ENCODE measurements at places on chromosomes 7 and 10. TPM values are rescaled to one million over a fixed set of nuclear protein-coding genes. Genes with fewer than 3 reads are reported as not detected.

Gene NKX1-2
- total RNA-seq: 0.59 TPM

Gene PCLO
- total RNA-seq: 17.4 TPM

Gene GPR15LG
- not detected for total RNA-seq

Gene CALHM1
- total RNA-seq: not detected

Gene OR9A2
- not detected for total RNA-seq

Gene STEAP4
- total RNA-seq: not detected

Gene NAT16
- 2.4 TPM for total RNA-seq

DNA sequence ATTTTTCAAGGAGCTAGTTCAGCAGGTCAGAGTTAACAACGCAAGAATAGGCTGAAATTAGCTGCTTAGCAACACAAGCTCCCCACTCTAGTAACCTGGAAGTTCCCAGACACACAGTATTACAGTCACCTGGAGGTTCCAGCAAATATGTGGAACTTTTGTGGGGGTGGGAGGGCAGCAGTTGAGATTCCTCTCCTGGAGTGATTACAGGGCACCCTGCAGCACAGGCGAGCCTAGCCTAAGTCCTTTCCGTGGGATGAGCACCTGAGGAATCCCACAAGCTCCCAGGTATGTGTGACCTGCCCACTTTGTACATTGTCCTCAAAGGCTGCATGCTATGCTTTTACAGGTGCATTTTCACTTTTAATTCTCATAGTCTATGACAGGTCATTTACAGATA lies 13.6 kb downstream of the TPK1 start:
- DNase-seq: no peak

GRCh38 chr10:5460468-5461202 lies 38.7 kb downstream of the CALML5 start:
- DNase-seq: no peak

DNA sequence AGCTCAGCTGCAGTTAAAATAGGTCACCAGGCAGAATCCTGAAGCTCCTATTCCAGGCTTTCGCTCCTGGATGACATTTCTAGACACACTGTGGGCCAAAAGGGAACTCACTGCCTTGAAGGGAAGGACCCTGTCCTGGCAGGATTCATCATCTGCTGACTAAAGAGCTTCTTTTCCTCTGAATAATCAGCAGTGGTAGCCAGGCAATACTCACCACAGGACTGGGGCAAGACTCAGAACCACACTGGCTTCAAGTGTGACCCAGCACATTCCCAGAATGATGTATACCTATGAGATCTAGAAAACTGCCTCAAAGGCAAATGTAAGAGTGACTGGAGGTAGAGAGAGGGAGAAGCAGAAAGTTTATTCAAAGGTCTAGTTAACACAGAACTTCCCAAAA lies 29.5 kb upstream of the EBF3 start:
- DNase-seq: no peak

GRCh38 chr10:132614431-132615340 lies 77.1 kb downstream of the INPP5A start:
- DNase-seq: no peak

DNA sequence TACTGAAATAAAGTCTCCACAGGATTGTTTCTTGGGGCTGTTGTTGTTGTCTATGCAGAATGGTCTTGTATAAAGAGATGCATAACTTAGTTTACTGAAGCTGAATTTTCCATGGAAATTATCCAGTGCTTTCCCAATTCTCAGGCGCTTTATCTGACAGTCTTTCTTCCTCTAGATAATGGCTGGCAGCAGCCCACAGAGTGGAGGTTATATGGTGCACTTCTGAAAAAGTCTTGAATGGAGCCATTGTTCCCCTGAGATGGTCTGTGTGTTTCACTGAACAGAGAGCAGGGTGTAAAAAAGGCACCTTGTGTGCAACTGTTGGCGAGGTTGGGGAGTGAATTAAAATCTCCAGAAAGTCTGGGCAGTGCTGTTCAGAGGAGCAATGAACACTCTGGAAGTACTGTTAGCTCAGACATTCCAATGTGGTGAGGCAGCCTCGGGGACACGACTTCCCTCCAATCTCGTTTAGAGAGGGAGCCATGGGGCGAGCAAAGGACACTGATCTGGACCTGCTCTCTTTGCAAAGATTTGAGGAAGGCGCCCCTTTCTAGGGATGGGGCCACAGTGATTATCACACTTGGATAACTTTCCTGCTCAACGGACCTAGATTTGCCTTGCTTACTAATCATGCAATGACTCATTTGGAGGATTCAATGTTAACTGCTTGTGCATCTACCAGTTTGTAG lies 2.0 kb upstream of the PLCE1 start:
- no peak for DNase-seq

DNA sequence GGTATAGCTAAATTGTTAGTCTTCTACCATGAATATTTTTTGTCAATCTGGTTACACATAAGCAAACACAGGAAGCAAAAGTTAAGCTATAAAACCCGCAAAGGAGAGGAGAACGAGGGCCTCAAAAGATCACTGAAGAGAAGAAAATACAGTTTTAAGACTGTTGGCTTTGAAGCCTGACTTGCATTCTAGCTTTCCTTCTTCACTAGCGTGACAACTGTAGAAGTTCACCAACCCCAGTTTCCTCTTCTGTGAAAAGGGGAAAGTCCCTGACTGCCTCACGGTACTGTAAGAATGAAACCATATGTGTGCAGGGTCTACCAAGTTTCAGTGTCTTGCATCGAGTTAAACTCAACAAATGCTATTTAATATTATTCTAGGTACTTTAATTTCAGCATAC lies 7.5 kb upstream of the LRRN3 start:
- DNase-seq: no peak

DNA sequence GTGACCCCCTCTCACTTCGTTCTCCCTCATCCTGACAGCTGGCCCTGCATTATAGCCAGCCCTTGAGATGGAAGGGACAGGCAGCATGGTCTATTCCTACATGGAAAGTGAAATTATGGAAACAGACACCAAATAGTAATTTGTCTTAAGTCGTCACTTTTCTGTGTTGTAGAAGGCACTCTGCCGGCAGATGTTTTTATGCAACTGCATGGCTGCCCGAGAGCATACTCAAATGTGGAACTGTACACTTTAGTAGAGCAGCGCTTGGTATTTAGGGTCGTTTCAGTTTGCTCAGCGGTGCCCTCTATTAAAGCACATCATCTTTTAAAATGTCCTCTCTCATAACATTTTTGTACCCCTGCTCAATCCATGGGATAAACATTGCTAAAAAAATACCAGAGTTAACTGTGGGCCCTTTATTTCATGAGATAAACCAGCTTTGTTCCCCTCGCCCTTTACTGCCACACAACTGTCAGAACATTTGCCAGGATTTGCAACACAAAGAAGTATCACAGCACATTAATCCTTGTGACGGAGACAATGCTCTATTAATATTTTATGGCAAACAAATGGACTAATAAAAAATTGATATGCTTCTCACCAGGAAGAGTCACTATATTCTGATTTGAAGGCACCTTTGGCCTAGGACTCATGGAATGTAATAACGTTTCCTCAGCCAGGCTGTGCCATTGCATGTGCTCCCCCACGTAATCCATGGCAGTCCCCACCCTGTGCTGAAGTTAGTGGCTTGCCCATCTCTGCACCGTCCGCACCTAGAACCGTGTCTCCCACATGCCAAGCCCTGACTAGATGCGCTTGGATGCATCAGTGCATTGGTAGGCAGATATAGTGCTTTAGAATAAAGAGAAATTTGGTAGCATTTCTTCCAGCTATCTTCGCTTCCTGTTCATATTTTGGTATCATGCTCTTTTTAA lies 221.3 kb downstream of the PAXIP1 start:
- DNase-seq: no peak

GRCh38 chr10:5282137-5282536 lies 82.6 kb upstream of the UCN3 start:
- DNase-seq: no peak

GRCh38 chr10:100623521-100624230 lies 87.9 kb downstream of the HIF1AN start:
- no peak for DNase-seq

GRCh38 chr7:44391171-44391570 lies 65.8 kb upstream of the CAMK2B start:
- no peak for DNase-seq

DNA sequence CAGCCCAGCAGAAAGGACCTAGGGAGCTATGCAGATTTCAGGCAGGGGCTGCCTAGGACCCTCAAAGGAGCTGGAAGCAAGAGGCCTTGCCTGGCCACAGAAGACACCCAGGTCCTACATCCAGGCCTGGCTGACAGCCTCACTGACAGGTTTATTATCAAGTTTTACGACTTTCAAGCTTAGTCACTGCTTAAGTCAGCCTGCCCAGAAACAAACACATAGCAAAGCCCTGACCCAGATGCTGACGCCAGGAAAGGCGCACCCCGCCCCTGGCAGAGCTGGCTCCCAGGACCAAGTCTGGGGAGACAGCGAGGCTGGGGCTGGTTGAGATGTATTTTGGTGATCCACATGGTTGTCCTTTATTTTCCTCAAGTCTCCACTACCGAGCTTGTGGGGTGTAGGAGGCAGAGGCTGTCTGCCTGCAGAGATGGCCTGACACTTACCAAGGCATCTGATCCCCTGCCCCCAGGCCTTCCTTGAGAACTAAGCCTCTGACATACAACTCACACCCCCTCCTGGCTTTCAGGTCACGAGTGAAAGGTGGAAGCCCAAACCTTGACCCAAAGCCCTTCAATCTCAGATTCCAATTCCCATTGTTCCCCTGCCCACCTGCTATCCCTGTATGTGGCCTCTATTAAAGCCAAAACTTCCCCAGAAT lies 80.7 kb upstream of the EMX2 start:
- no peak for DNase-seq

- peak; percentile 83 for DNase-seq
Measured at GRCh38 chr7:44072364-44073231, 7.2 kb upstream of the PGAM2 start.

Measured in glutamatergic neuron (in vitro differentiated cells).